ENCODE measurements at places on chromosomes 2 and 18.
A peak's percentile ranks its signal among the peaks of the same experiment; 100 is the strongest.

DNA sequence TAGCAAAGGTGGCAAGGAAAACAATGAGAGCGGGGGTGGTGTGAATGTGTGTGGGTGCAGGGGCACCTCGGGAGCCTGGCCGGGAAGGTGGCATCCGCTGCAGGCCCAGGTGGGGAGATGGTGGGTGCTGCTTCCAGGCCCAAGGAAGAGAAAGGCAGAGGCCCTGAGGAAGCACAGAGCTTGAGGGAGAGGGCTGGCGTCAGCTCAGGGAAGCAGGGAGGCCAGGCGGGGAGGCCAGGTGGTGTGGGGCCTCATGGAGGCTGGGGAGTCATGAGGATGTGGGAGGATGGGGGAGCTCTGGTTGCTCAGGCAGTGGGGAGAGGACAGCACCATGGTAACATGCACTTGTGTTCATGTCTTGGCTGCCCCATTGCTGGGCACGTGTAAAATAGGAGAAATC, 43.3 kb downstream of the AGAP1 start:
- DNase-seq, result no peak

DNA sequence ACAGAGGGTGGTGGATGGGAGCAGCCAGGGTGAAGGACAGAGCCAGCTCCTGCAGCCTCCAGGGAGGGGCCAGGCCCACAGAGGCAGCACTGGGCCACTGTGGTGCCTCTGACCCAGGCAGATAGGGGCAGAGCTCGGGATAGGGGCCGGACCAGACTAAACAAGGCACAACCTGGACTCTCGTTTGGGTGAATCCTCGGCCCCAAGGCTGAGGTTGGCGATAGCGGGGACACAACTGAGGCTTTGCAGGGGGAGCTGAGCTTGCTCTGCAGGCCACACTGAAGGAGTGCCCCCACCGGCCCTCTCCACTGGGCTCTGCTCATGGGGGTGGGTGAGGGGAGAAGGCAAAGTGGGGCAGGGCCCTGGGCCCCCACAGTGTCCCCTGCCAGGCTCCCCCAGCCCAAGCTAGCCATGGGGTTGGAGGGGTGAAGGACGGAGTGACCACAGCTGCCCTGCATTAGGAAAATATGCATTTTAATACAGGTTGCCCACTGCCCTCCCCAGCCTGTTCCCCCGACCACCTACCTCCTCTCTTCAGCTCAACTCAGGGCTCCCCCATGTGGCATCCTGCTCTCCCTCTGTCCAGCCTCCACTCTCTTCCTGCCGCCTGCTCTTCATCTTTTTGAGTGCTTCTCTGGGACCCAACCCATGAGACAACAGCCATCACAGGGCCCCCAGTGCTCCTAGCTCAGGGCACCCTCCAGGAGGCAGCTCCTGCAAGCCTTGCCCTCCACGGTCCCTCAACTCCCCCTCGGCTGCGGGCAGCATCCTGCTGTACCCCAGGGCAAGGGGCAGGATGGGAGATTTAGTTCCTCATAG, 152.8 kb downstream of the INHBB start:
- no peak for DNase-seq

GRCh38 chr2:154700136-154700535, 1.6 kb downstream of the KCNJ3 start:
- no peak for DNase-seq

GRCh38 chr2:226063704-226064440, 664.4 kb downstream of the NYAP2 start:
- DNase-seq, result no peak

GRCh38 chr18:48923746-48924629, 26.8 kb downstream of the SMAD7 start:
- DNase-seq, result no peak

DNA sequence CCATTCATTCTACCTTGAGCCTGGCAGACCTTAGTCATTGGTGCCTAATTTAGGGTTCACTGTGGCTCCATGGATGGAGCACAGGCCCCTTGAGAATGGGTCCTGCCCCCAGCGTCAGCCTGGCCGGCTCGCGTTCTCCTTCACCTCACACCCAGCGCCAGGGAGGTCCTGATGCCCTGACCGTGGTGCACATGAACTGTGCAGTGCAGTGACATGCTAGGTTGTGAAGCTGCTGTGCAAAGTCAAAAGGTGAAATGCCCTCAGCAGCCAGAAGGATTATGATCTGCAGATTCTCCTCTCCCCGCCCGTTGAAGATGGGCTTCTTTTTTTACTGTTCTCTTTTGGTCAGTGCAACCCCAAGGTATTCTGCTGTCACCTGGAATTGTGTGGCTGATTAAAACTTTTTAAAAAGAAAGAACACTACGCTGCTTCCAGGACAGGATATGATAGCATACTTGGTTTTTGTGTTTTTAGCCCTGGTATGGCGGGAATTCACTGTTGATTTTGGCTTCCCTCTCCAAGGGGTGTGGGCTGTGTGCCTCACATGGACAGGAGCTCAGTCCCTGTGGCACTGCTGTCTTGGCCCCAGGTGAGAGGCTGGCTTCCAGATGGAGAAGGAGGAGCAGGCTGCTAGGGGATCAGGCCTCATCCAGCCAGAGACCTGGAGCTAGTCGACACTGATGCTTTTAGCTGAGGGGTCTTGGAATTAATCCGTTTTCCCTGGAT, 49.4 kb upstream of the MCFD2 start:
- no peak for DNase-seq

GRCh38 chr2:20027705-20028434, 15.4 kb upstream of the MATN3 start:
- DNase-seq, result no peak

DNA sequence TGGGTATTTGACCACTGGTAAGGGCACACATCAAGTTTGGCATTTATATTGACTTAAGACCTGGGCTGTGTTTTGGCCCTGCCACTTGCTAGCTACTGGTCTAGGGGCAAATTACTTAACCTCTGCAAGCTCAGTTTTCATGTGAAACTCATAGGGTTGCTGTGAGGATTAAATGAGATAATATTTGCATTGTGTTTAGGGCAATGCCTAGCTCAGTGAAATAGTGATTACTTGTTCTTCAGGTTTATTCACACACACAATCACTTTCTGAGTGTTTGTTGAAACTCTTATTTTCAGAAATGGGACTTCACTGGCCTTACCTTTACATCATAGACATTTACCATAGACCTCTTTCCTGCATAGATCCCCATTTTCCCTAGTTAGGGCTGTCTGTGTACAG, 12.3 kb downstream of the CERS6 start:
- DNase-seq, result no peak

- no peak for DNase-seq
These were observed 2.2 kb downstream of the TWIST2 start for GRCh38 chr2:238850091-238850490.

DNA sequence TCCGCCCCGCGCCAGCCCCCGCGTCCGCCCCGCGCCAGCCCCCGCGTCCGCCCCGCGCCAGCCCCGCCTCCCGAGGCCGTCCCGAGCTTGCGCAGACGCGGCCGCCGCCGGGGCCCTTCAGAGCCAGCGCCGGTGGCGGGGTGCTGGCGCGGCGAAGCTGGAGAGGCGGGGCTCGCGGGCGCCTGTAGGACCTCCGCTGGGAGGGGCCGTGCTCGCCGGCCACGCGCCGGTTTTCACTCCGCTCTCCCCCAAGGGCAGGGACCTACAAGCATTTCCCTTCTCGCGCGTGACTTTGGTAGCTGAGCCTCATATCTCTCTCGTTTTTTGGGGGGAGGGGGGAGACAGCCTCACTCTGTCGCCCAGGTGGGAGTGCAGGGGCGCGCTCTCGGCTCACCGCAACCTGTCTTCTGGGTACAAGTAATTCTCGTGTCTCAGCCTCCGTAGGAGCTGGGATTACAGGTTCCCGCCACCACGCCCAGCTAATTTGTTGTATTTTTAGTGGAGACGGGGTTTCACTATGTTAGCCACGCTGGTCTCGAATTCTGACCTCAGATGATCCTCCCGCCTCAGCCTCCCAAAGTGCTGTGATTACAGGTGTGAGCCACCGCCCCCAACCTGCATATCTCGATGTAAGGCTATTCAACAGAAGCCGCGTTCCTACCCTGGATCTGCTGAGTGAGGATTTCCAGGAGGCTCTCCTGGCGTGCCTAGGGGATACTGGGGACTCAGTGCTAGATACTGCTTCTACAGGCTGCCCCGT, at the start of gene ZNF514:
Gene ZNF514, minus strand, starts transcription at position 159 of the 760 bp plus-strand sequence. CDS start 6,595 bp downstream, outside the sequence.
- DNase-seq, result peak; percentile 37

DNA sequence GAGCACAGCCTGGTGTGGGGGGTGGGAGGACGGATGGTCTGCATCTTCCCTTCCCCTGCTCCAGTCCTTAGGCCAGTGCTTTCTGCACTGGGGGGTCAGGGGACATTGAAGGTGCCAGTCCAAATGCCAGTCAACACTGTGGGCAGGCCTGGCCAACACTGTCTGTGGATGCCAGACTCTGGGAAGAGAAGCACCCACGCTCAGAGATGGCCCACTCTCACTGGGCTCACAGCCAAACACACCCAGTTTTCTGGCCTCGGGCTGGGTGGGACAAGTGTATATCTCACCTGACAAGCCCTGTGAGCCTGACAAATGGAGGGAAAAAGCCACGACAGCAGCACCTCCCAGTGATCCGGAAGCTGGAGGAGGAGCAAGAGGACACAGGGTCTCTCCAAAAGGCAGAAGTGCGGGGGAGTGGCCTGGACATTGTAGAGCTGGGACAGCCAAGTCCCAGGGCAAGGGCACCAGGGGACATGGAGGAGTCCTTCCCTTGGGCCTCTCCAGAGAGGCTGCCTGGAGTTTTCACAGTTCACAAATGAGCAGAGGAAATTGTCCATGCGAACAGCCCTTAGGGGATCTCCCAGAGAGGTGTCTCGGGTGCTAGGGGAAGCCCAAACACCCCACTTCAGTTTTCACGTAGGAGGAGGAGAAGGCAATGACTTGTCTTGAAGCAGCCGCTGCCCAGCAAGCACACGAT, 79.3 kb downstream of the SDC1 start:
- no peak for DNase-seq

DNA sequence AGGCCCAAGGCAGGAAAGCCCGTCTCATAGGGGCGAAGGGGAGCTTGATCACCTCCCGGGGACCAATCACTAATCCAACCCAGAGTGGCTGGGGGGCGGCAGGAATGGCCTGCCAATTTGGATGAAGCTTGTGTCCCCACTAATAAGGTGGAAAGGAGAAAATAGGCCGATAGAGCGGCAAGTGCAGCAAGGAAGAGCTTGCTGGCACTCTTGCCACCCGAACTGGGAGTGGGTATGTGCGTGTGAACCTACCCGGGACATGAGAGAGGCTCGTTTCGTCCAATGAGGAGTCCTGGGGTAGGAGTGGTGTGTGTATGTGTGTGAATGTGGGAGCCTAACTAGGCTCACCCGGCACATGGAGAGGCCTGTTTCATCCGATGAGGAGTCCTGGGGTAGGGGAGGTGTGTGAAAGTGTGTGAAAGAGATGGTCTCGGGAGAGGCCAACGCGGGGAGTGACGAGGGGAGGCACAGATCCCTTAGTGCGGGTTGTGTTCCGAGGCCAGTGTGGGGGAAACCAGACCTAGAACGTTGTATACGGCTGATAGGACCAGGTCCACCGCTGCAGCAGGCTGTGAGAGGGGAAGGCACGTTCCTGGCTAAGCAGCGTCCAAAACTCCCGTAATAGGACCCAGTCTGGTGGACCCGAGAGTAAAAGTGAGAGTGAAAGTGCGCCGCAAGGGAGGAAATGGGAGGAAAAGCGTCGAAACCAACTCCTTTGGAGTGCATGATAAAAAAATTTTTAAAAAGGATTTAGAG, 47.1 kb upstream of the SELENOI start:
- DNase-seq, result no peak

DNA sequence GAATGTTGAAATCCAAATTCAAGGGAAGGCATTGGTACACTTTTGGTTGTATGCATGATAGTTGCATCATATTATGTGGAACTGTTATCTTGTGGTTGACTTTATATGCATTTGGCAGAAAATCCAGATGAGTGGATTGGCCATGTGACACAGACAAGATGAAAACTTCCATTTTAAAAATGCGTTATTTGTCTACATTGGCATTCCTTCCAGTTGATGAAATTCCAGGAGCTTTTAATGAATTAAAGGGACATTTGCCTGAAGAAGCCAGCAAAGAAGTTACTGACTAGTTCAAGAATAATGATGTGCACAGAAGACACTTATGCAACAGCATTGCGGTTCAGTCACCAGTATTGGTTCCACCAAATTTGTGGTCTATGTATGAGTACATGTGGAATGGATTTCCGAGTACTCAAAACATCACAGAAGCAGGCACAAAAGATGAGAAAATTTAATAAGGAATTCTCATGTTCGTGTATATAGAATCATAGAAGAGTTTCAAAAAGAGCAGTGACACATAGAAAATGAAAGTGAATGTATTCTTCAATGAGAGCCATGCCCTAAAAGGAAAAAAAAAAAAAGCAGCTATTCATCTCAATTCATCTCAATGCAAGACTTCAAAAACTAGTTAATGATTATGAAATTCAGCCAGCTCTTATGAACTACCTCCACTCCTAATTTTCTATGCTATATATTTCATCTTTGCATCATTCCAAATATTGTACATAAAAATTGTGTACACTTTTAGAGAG, 232.1 kb downstream of the RBM43 start:
- DNase-seq, result no peak

All from stimulated activated CD4-positive, alpha-beta T cell treated with anti-CD3 and anti-CD28 coated beads, Interleukin-12 subunit alpha, Interleukin-12 subunit beta, amount 100 ng/mL, for 48 hours (primary cell).